ENCODE measurements at places on chromosomes 12 and 14. TPM values are rescaled to one million over a fixed set of nuclear protein-coding genes. Genes with fewer than 3 reads are reported as not detected.

DNA sequence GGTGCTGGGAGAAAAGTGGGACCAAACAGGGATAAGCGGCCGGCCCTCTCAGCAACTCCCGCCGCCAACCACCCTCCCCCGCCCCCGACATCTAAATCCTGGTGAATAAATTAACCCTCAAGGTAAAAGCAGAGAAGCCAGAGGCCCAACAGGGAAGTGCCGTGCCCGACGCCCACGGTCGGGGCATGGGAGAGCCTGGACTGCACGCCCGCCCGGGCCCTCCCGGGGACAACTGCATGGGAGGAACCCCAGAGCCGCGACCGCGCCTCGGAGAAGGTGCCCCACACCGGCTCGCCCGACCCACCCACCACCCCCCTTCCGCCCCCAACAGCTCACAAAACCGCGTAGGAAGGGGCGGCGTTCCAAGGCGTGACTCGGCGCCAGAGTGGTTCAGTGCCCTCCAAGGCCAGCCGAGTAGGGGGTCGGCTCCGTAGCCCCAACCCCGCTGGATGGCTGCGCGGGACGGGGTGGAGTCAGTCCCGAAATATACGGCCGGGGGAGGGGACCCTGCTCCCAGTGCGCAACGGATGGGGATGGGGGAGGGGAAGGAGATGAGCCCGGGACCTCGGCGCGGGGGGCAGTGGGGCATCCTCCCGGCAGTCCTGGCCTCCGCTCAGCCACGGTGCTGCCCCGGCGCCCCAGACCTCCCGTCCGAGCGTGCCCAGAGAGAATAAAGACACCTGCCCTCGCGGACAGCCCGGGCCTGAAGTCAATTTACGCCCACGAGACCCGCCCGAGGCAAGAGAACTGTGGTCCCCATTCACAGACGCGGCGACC lies 732 bp downstream of the SLC25A29 start:
- H3K4me3 ChIP-seq = peak overlapping the region; percentile 71
- peaks cover 15% of the 10 kb centered on the region for H3K4me1 ChIP-seq
- no peaks in the 10 kb centered on the region for H3K27me3 ChIP-seq
- no peaks in the 10 kb centered on the region for H3K36me3 ChIP-seq
- H3K27ac ChIP-seq = no peak overlapping the region

The PCED1B gene
- total RNA-seq = 117 TPM

DNA sequence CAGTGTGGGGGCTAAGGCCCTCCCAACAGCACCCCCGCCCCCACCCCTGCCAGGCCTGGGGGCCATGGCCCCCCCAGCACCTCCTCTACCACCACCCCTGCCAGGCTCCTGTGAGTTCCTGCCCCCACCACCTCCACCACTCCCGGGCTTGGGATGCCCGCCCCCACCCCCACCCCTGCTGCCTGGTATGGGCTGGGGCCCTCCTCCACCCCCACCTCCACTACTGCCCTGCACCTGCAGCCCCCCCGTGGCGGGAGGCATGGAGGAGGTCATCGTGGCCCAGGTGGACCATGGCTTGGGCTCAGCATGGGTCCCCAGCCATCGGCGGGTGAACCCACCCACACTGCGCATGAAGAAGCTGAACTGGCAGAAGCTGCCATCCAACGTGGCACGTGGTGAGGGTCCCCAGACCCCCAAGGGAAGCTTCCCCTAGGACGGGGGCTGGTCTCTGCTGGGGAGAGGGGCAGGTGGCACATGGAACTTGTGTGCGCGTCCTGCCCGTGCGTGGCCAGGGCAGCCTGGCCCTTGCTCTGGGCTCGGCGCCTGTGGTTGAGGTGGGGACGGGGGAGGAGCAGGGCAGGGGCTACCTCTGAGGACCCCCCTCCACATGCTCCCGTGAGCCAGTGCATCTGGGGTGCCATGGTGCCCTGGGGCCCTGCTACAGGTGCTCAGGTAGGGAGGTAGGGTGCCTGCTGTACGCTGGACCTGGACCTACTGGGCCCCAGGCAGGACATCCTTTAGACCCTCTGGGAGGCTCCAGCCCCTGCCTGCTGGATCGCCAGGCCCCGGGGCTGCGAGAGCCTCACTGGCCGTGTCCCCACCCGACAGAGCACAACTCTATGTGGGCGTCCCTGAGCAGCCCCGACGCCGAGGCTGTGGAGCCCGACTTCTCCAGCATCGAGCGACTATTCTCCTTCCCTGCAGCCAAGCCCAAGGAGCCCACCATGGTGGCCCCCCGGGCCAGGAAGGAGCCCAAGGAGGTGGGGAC lies 16.1 kb upstream of the ADSS1 start:
- H3K36me3 ChIP-seq = peaks cover 5% of the 10 kb centered on the region
- peaks cover 2% of the 10 kb centered on the region for H3K4me1 ChIP-seq
- no peaks in the 10 kb centered on the region for H3K27me3 ChIP-seq
- no peak overlapping the region for H3K4me3 ChIP-seq
- no peak overlapping the region for H3K27ac ChIP-seq

The DDN gene
- 1.3 TPM for total RNA-seq

- no peak overlapping the region for H3K4me3 ChIP-seq
- H3K27me3 ChIP-seq = no peaks in the 10 kb centered on the region
- H3K27ac ChIP-seq = no peak overlapping the region
- no peak for DNase-seq
- no peaks in the 10 kb centered on the region for H3K36me3 ChIP-seq
These were observed 9.3 kb downstream of the ZNF385A start for GRCh38 chr12:54375259-54375579.

DNA sequence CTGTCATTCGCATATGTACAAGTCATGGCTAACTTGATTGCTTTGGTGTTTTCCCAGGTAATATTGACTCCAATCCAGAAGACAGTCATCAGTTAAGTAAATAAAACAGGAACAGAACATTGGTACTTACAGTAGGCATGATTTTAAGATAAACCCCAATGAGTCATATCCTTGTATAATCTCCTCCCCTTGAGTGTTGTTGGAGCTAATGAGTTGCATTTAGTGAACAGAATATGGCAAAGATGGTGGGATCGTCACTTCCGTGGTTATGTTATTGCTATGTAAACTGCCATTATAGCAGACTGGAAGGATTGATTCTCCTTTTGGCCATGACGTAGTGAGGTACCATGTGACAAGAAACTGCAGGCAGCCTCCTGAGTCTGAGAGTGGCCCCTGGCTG lies 102.2 kb downstream of the TMX1 start:
- no peak for DNase-seq
- peaks cover 1% of the 10 kb centered on the region for H3K36me3 ChIP-seq
- H3K4me3 ChIP-seq = no peak overlapping the region
- H3K27ac ChIP-seq = no peak overlapping the region
- H3K27me3 ChIP-seq = no peaks in the 10 kb centered on the region
- H3K4me1 ChIP-seq = no peaks in the 10 kb centered on the region

- no peaks in the 10 kb centered on the region for H3K36me3 ChIP-seq
- no peaks in the 10 kb centered on the region for H3K27me3 ChIP-seq
- H3K4me1 ChIP-seq = peaks cover 11% of the 10 kb centered on the region
These were observed 894 bp downstream of the KRT8 start for GRCh38 chr12:52903855-52904508.

- no peaks in the 10 kb centered on the region for H3K4me1 ChIP-seq
- no peaks in the 10 kb centered on the region for H3K36me3 ChIP-seq
- peaks cover 47% of the 10 kb centered on the region for H3K27me3 ChIP-seq
- DNase-seq = no peak
- H3K4me3 ChIP-seq = no peak overlapping the region
- no peak overlapping the region for H3K27ac ChIP-seq
These were observed 52.7 kb downstream of the CYP46A1 start for GRCh38 chr14:99736603-99737371.

The HOTAIR gene
- total RNA-seq = not detected

DNA sequence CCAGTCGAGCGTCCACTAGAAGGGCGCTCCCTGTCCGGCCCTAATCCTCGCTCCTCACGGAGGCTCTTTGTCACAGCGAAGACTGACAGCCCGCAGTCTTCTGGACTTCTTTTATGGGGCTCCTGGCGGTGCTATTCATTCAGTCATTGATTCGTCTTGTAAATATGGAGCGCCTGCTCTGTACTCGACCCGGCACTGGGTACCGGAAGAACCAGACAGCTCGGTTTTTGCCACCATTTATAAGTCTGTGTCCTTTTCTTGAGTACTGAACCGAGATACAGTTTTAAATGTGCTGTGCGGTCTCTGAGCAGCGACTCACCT lies 570 bp downstream of the DMAC2L start:
- H3K4me3 ChIP-seq = peak overlapping the region; percentile 91
- DNase-seq = no peak
- H3K27me3 ChIP-seq = no peaks in the 10 kb centered on the region
- peak overlapping the region; percentile 98 for H3K27ac ChIP-seq

The CEP128 gene
- 21.5 TPM for total RNA-seq

DNA sequence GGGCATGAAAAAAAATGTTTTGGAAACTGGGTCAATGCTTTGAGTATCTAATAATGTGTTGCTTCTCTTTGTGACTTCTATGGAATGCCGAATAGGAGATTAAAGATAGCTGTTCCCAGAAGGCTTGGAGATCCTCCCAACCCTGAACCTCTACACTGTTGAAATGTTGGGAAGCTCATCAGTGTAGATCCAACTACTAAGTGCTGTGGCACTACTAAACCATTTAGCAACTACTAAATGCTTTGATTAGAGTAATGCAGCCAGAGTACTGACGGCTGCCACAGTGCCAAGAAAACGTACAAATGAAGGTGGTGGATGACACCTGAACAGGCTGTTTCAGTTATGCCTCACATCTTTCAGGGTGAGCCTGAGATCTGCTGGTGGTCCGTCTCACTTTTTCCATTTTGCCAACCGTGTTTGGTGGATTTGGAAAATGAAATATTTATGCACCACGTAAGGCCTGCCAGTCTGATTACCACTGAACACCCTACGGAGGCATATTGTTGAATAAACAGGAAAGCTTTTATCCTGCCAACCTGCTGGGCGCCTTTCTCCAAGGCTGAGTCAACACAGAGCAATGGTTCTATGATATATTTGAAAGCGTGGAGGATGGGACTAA lies 938.0 kb upstream of the FLRT2 start:
- H3K4me3 ChIP-seq = no peak overlapping the region
- H3K27ac ChIP-seq = no peak overlapping the region
- H3K27me3 ChIP-seq = no peaks in the 10 kb centered on the region
- no peaks in the 10 kb centered on the region for H3K36me3 ChIP-seq
- H3K4me1 ChIP-seq = no peaks in the 10 kb centered on the region

DNA sequence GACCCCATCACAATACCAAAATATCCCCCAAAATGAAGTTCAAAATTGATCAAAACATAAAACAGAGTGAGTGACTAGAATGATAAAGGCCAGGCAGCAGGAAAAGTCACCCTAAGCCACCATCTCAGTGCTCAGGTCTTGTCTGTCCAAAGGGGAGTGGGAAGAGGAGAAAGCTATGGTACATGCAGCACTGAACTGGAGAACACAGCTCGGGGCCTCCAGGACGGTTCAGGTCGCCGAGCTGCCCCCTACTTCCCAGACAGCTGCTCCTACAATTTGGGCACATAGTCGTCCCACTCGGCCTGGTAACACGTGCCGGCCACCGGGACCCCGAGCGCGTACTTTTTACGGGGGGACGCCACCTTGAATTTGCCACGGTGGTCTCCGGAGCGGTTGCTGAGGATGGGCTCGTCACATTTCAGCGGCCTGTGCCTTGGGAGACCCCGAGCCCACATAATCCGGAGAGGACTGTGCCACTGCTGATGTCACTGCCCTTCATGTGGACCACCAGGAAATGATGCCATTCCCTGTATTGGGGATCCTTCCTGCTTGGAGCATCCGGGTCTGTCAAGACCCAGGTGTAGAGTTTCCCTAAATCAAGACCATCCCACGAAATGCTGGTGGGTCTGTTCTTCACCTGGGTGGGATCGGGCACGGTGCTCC lies 31.6 kb downstream of the AK7 start:
- DNase-seq = no peak
- H3K4me1 ChIP-seq = peaks cover 2% of the 10 kb centered on the region
- peak overlapping the region; percentile 42 for H3K27ac ChIP-seq
- H3K36me3 ChIP-seq = no peaks in the 10 kb centered on the region
- peak overlapping the region; percentile 62 for H3K4me3 ChIP-seq

DNA sequence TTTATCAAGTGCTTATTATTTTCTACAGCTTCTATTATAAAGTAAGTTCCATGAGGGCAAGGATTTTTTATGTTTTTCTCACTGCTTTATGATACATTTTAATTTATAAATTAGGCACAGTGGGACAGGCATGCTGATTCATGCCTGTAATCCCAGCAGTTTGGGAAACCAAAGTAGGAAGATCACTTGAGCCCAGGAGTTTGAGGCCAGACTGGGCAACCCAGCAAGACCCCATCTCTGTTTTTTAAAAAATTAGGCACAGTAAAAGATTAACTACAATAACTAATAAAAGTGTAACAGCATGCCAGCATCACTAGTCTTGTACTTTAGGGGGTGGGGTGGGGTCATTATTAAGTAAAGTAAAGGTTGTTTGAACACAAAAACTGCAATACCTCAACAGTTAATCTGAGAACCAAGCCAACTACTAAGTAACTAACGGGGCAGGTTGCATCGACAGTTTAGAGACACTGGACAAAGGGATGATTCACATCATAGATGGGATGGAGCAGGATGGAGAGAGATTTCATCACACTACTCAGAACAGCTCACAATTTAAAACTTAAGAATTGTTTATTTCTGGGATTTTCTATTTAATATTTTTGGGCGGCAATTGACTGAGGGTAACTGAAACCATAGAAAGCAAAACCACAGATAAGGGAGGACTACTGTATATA lies 119.5 kb downstream of the PLEKHA5 start:
- no peak overlapping the region for H3K27ac ChIP-seq
- H3K27me3 ChIP-seq = no peaks in the 10 kb centered on the region
- H3K4me1 ChIP-seq = no peaks in the 10 kb centered on the region
- no peak for DNase-seq
- H3K36me3 ChIP-seq = no peaks in the 10 kb centered on the region

GRCh38 chr14:50774542-50775267 lies 56.3 kb downstream of the NIN start:
- H3K27ac ChIP-seq = no peak overlapping the region
- no peak for DNase-seq
- H3K4me3 ChIP-seq = no peak overlapping the region

The ASPG gene
- not detected for total RNA-seq

The FOXA1 gene
- total RNA-seq = not detected

GRCh38 chr14:79540394-79540793 lies 670.9 kb downstream of the DIO2 start:
- DNase-seq = no peak
- H3K27ac ChIP-seq = no peak overlapping the region
- no peaks in the 10 kb centered on the region for H3K4me1 ChIP-seq
- H3K27me3 ChIP-seq = peaks cover 4% of the 10 kb centered on the region
- no peak overlapping the region for H3K4me3 ChIP-seq
- H3K36me3 ChIP-seq = no peaks in the 10 kb centered on the region

The ACSM4 gene
- total RNA-seq = not detected

GRCh38 chr14:99296517-99296916 lies 24.5 kb upstream of the BCL11B start:
- no peak overlapping the region for H3K27ac ChIP-seq
- no peak for DNase-seq
- peaks cover 4% of the 10 kb centered on the region for H3K27me3 ChIP-seq
- no peaks in the 10 kb centered on the region for H3K4me1 ChIP-seq

DNA sequence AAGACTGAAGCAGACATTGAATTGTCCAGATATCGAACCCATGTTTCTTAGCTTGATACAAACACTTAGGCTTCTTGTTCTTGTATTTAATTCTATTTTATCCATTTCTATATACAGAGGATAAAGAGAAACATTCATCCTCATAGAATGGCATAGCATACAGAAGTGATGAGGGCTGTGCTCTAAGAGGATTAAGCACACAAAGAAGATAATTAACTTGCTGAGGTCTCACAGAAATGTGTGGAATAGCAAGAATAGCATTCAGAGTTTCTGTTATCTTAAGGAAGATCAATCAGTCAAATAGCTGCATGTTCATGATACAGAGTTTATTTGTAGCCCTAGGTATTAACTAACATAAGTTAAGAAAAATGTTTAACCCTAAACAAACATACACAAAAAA lies 27.3 kb upstream of the STRAP start:
- H3K27ac ChIP-seq = no peak overlapping the region
- no peak for DNase-seq
- no peaks in the 10 kb centered on the region for H3K36me3 ChIP-seq
- no peaks in the 10 kb centered on the region for H3K4me1 ChIP-seq

Measured in activated naive CD8-positive, alpha-beta T cell treated with anti-CD3 and anti-CD28 coated beads for 36 hours (primary cell).